ENCODE measurements at places on chromosomes 1 and 21.

GRCh38 chr21:32256251-32256650 is 22.6 kb downstream of the MIS18A start:
- peak; percentile 49 for DNase-seq

GRCh38 chr1:84795966-84796600 is 96.9 kb downstream of the LPAR3 start:
- DNase-seq, result no peak

DNA sequence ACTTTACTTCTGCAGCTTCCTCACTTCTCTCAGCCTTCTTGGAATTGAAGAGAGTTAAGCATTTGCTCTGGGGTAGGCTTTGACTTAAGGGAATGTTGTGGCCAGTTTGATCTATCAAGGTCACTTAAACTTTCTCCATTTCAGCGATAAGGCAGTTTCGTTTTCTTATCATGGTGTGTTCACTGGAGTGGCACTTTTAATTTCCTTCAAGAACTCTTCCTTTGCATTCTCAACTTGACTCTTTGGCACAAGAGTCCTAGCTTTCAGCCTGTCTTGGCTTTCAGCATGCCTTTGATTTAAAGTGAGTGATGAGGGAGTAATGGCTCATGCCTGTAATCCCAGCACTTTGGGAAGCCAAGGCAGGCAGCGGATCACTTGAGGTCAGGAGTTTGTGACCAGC is 38.7 kb downstream of the HS2ST1 start:
- no peak for DNase-seq

DNA sequence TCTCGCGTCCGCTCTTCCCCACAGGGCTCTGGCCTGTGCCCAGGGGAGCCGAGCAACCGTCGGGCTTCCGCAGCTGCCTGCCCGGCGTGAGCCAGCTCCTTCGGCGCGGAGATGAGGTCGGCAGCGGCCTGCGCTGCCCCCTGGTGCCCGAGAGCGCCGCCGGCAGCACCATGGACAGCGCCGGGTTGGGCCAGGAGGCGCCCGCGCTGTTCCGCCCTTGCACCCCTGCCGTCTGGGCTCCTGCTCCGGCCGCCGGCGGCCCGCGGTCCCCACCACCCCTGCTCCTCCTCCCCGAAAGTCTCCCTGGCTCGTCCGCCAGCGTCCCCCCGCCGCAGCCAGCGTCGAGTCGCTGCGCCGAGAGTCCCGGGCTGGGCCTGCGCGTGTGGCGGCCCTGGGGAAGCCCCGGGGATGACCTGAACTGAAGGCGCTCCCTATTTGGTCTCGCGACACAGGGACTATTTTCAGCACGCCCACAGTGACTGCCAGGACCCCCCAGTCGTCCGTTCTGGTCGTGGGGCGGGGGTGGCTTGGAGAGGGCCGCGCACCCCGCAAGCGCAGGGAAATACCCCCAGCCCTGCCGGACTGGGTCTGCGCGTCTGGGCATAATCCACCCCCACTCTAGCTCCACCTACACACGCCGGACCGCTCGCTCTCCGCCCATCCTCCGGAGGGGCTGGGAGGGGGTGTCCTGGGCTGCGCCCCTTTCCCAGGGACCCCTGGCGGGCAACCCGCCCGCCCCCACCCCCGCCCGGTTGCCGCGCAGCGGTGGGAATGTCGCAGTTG is 1.3 kb downstream of the HES3 start:
- peak; percentile 50 for DNase-seq

DNA sequence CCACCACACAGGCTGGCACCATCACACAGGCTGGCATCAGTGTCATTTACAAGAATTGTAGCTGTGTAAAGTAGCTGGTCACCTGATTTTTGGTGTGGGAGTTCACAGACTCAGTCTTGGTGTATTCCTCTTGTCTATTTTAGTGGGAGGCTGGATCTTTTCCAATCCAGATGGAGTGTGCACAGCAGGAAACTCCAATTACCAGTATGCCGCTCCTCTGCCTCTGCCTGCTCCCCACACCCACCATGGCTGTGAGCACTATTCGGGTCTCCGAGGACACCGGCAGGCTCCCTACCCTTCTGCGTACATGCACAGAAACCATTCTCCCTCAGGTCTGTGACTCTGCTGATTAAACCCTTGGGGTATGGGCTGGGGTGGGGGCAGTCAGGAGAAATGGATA is 24.2 kb downstream of the TBX19 start:
- DNase-seq, result peak; percentile 79

DNA sequence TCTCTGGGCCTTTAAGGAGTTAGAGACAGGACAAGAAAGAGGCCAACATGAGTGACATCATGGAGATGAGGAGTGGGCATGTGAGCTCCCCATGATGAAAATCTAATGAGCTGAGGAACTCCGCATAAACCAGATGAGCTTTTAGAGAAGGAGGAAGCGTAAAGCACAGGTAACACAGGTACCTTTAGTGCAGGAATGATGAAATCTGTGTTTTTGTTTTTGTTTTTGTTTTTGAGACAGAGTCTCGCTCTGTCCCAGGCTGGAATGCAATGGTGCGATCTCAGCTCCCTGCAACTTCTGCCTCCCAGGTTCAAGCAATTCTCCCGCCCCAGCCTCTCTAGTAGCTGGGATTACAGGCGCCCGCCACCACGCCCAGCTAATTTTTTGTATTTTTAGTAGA is 12.7 kb upstream of the FAM89A start:
- DNase-seq, result no peak

GRCh38 chr1:206672844-206673758 is 11.6 kb upstream of the MAPKAPK2 start:
- no peak for DNase-seq

DNA sequence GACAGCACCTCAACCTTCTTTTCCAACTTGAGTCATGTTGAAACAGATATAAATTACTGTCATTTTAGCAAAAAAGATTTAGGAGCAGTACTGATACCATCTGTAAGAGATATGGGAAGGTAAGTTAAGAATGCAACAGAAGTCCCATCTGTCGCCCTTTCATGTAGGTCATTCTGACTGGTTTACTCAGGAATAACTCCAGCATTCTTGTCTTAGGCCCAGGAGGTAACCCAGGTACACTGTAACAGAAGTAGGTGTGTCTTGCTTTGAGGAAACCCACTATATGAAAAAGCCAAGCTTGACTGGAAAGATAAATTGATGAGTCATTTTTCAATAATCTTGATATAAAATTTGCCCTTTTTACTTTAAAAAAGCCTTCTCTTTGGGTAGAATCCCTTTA is 35.4 kb downstream of the PGM1 start:
- no peak for DNase-seq

- no peak for DNase-seq
Observed at GRCh38 chr1:91523482-91523881, 22.8 kb downstream of the CDC7 start.

- DNase-seq, result no peak
Observed at GRCh38 chr1:230113593-230114236, 46.7 kb downstream of the GALNT2 start.

- DNase-seq, result no peak
Observed at GRCh38 chr1:65056234-65056633, 89.9 kb upstream of the JAK1 start.

- no peak for DNase-seq
Observed at GRCh38 chr1:206905295-206906164, 8.3 kb downstream of the IL24 start.

- DNase-seq, result peak; percentile 95
Observed at GRCh38 chr1:71667216-71667615, 586.4 kb upstream of the ZRANB2 start.

- no peak for DNase-seq
Observed at GRCh38 chr1:11455967-11456570, 22.9 kb upstream of the DISP3 start.

DNA sequence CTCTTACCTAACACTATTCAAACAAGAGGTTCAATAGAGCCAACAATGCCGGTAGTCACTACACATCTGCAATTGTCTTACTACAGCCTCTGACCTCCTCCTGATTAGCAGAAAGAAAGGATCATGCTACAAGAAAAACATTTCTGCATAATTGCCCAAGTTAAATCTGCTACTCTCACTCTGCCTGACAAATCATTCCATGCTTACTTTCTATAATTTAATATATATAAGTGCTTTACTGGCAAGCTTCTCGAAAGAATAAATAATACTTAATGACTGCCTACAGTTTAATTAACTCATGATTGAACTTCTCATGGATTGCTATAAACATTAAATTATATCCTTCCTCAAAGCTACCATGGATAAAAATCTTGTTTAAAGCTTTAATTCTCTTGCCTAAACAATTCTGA is 156.0 kb downstream of the SLC45A1 start:
- DNase-seq, result no peak

All from NCI-H1694 treated with DMSO at 0.1 percent for 48 hours (cell line).